G401 (cell line): ENCODE measurements at places on chromosomes 4 and X.

DNA sequence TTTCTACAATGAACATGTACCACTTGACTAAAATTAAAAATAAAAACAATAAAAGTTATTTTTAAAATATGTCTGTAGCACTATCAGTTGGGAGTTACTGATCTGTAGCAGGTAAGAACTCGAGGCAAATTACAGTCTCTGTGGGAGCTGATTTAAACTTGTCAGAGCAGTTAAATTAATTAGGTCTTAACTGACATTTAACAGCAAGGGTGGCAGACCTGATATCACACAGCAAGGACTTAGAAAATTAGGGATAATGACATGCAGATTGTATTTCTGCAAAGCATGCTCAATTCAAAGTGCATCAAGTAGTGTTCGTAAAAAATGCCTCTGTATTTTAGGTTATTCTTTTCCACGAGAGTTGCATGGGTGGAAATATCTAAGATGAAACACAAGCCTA lies 208.9 kb downstream of the SPATA18 start:
- no peak for DNase-seq

GRCh38 chr4:14269824-14270223 lies 642.3 kb upstream of the BOD1L1 start:
- no peak for DNase-seq

DNA sequence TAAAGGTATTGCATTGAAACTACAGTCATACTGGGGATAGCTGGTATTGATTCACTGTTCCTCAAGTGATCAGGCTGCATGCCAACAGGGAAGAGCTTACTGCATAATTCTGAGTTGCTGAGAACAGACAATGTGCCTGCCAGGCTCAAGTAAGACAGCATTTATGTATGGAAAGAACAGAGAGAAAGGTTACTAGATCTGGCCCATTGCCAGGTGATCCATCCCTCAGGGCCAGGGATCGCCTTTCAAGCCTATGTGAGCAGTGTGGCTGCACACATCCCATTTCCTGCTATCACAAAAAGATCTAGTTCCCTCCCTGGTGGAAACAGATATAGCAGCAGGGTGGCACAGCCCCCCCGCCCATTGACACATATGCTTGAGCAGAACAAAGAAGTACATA lies 254.0 kb downstream of the TMA16 start:
- DNase-seq = no peak

DNA sequence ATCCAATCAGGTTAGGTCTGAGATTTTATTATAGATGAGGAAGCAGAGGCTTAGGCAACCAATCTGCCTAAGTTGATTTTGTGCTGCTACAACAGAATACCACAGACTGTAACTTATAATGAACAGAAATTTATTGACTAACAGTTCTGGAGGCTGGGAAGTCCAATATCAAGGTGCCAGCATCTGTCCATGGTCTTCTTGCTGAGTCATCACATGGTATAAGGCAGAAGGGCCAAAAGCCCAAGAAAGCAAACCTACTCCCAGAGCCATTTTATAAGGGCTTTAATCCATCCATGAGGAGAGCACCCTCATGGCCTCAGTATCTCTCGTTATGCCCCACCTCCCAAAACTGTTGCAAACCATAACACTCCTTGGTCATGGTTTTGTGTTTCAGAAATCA lies 55.8 kb downstream of the GPAT3 start:
- DNase-seq = no peak

GRCh38 chr4:73998040-73999011 lies at the start of gene CXCL5:
TSS of gene CXCL5 (minus strand) at chr4:73998677. CDS start at chr4:73998581, 96 bp downstream.
- DNase-seq = no peak

- DNase-seq = no peak
Measured at GRCh38 chr4:22465349-22465748, 50.5 kb downstream of the ADGRA3 start.

GRCh38 chr4:70583952-70584834 lies 7.9 kb upstream of the AMBN start:
- no peak for DNase-seq
